GF-D8 (cell line): ENCODE measurements at places on chromosomes 2 and 18.

DNA sequence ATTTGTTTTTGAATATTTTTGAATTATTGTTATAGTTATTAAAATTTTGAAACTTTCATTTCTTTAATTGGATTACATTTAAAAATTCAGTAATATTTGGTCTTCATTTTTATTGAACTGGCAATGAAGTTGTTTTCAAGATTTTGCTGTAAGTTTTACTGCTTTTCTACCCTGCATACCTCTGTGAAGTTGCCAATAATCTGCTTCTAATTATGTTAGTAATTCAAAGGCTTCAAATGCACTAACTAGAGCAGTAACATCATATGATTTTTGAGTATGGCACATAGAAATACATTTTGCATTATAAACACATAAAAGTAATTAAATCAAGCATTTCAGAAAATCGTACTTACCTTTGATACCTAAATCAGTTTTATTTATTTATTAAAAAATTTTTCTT lies 40.3 kb upstream of the FAM171B start:
- DNase-seq, result no peak

GRCh38 chr2:157837851-157838441 lies 38.2 kb downstream of the ACVR1 start:
- DNase-seq, result no peak

- no peak for DNase-seq
These were observed 593.1 kb upstream of the NRXN1 start for GRCh38 chr2:51624995-51625394.

DNA sequence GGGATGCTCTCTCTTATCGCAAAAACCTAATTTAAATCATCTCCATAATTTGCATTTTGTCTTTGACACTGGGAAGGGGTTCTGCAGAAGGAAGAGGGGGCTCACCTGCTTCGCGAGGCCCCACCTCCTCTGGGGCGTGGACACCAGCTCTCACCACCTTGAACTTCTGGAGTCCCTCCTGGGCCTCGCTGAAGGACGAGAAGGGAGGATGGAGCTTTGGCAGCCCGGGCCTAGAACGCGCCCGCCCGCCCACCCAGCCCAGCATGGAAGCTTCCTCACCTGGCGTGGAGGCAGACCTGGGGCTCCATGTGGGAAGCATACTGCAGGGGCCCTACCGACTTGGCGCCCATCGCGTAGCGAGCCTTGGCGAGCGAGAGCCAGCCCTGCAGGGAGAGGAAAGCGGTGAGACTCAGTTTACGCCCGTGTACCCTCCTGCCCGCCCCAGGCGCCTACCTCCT lies 1.1 kb upstream of the IMP4 start:
- DNase-seq, result no peak

GRCh38 chr2:61645911-61646310 lies 107.8 kb upstream of the XPO1 start:
- no peak for DNase-seq

GRCh38 chr18:46387441-46388131 lies 269.4 kb downstream of the LOXHD1 start:
- no peak for DNase-seq

DNA sequence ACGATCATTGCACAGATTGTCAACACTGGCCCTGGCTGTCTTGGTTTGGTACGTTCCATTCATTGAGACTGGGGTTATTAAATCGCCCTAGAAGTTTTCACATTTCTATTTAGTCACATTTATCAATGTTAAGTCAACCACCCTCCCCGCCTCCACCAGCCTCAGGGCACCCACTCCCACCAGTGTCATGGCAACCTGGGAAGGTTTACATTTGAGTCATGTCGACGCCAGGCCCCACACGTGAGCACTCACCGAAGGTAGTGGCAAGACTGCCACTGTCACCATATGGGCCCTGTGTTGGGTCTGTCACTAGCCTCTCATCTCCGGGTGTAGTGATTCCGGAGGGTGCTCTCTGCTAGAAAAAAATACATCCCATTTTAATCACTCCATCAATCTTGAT lies 194.2 kb downstream of the TWIST2 start:
- no peak for DNase-seq

DNA sequence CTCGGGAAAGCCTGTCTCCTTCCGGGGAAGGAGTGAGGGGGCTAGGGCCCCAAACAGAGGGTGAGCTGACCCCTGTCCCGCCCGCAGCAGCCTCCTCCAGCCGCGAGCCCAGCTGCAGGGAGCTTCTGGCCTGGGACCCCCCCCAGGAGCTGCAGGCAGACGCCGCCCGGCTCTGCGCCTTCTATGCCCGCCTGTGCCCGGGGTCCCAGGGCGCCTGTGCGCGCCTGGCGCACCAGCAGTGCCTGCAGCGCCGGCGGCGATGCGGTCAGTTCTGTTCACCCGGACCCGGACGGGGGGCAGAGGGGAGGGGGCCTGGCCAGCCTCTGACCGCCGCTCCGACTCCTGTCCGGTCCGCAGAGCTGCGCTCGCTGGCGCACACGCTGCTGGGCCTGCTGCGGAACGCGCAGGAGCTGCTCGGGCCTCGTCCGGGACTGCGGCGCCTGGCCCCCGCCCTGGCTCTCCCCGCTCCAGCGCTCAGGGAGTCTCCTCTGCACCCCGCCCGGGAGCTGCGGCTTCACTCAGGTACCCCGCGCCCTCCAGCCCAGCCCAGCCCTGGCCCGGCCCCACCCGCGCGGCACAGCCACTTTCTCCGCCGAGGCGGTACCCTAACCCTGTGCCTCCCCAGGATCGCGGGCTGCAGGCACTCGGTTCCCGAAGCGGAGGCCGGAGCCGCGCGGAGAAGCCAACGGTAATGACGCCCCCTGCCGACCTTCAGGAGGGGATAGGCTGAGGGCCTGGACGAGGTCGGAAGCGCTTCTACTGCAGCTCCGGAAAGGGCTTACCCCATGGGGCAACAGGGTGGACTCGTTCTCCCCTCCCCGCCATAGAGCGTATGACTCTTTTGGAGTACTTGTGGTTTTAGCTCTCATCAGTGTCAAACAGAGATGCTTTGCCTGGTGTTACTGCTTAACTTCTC lies 2.0 kb upstream of the CHRND start:
- no peak for DNase-seq
